ENCODE measurements at places on chromosomes 16 and 17.

GRCh38 chr17:9109933-9110332 is 88.6 kb downstream of the NTN1 start:
- no peak for DNase-seq

DNA sequence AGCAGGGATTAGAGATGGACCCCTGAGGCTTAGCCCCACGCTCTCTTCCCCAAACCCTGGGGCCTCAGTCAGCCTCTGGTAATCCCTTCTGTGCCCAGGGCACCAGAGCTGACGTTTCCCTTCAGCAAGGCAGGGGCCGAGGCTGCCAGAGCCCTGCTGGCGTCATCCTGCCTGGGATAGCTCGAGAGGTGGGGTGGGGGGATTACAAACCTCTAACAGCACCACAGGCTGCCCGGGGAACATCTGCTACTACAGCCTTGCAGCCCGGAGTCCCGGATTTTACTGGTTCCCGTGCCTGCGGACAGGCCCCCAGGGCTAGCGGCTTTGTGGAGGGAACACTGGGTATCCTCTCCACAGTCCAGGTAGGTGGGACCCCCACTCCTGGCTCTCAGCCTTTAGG is at the start of gene AANAT:
AANAT (plus strand) TSS at position 238 of the 400 bp plus-strand sequence. CDS start 1,144 bp downstream, outside the sequence.
- DNase-seq: no peak

DNA sequence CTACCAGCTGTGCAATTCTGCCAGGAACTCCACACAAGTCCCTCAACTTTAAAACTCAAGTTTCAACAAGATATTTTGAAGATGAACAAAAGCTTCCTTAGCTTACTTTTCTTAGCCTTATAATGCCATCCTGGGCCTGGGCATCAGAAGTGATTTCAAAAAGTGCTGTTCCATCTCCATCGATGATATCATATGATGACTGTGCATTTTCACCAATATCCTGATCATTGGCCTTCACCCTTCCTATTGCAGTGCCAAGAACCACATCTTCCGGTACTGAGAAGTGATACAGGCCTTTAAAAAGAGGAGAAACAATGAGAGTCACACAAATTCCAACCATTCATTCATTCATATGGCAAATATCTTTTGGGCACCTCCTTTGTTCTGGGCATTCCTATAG is 215.4 kb downstream of the CDH8 start:
- DNase-seq: no peak

- DNase-seq: no peak
These were observed 7.4 kb upstream of the MEAK7 start for GRCh38 chr16:84511831-84512230.

DNA sequence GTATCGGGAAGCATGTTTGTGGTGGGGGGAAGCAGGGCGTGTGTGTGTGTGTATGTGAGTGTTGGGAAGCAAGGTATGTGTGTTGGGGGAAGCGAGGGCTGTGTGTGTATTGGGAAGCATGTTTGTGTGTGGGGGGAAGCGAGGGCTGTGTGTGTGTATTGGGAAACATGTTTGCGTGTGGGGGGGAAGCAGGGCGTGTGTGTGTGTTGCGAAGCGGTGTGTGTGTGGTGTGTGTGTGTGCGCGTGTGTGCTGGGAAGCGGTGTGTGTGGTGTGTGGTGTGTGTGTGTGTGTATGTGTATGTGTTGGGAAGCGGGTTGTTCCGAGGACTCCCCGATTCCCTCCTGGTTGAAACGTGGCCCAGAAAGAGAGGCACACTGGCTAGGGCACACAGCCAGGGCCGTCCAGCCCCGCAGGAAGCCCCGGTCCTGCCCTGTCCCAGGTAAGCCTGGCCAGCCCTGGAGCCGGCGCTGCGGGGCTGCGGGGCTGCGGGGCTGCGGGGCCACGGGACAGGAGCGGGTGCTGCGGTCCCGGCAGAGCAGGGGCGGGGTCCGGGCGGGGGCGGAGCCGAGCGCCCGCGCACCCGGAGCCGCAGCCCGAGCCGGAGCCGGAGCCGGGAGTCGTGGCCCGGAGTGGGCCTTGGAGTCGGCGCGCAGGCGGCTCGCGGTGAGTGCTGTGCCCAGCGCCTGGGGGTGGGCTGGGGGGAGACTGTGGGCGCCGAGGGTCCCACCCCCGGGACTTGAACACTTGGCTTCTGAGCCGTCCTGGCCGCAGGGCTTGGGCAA is at the start of gene NOD2:
NOD2 (plus strand) TSS at position 608 of the 783 bp plus-strand sequence. CDS start 5,890 bp downstream, outside the sequence.
- peak; percentile 51 for DNase-seq

DNA sequence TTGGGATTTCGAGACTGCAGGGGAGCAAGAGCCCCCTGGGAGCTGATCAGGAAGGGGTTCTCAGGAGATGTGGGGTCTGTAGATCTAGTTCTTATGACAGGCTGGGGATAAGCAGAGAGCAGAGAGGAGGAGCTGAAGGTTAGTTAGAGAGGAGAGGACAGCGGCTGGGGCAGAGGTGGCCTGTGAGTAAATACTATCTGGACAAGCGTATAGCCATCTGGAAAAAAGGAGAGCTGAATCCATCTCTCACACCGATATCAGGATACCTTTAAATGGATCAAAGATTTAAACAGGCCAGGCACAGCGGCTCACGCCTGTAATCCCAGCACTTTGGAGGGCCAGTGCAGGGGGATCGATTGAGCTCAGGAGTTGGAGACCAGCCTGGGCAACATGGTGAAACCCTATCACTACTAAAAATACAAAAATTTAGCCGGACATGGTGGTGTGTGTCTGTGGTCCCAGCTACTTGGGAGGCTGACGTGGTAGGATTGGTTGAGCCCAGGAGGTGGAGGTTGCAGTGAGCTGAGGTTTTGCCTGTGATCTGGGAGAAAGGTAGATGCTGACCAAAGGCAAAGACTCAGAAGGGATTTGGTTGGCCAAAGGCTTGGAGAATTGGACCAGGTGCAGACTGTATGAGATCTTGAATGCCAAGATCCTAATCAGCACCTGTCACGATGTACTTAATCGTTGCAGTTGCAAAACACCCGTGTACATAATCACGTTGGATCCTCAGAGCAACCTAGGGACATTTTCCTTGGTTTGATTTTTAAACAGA is 18.9 kb upstream of the SLC25A19 start:
- DNase-seq: no peak

DNA sequence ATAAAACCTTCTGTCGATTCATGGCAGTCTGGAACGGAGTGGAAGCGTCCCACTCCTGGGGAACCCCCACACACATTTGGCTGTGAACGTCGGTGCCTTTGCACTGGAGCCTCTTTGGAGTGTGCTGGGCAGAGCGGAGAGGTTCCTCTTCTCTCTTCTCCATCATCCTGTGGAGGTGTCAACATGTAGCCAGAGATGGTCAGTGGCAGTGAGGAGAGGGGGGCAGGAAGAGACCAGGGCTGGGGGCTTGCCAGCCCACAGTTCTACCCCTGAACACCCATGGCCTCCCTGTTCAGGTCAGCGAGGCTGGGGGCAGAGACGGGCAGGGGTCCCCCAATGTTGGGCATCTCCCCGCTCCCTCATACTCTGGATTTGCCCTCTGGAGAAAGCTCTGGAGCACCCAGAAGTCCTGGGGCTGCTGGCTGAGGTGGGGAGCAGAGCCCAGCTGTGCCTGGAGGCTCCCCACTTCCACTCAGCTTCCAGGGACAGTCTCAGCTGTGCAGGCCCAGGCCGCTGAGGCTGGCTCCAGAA is 223.7 kb downstream of the SEC14L1 start:
- DNase-seq: no peak

- DNase-seq: no peak
These were observed 372.1 kb downstream of the XYLT1 start for GRCh38 chr16:17098685-17099084.

- no peak for DNase-seq
These were observed 73.1 kb downstream of the SREBF1 start for GRCh38 chr17:17763734-17764133.

DNA sequence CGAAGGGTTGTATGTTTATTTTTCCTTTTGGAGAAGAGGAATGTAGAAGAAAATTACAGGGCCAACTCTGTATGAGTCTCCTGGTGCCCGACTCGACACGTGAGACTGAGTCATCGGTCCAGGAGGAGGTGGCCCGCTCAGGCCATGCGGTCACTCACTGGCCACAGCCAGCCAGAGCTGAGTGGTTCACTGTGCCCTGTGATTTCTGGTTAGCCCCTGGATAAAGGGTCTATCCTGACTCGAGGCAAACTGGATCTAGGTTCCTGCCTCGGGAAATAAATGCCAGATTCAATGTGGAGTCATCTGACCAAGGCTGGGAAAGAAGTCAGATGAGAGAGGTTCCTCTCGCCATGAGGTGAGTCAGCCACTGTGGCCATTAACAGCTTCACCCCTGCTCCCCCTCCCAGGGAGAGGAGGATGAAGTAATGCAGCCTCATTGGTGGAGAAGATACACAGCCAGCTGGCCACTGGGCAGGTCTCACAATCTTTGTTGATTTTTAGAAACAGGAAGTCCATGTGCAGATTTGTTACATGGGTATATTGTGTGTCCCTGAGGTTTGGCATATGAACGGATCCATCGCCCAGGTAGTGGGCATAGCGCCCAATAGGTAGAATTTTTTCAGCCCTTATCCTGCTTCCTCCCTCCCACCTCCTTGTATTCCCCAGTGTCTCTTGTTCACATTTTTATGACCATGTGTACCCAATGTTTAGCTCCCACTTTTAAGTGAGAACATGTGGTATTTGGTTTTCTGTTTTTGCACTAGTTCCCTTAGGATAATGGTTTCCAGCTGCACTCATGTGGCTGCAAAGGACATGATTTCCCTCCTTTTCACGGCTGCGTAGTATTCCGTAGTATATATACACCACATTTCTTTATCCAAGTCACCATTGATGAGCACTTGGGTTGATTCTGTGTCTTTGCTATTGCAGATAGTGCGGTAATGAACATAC is 21.7 kb upstream of the USP36 start:
- no peak for DNase-seq

GRCh38 chr16:19755268-19755667 is 37.2 kb downstream of the IQCK start:
- DNase-seq: no peak

Data from activated CD4-positive, alpha-beta memory T cell treated with anti-CD3 and anti-CD28 coated beads for 36 hours (primary cell).